GM12892 (cell line): ENCODE measurements at places on chromosomes 12 and 14.
A peak's percentile ranks its signal among the peaks of the same experiment; 100 is the strongest.

GRCh38 chr12:52703878-52704277, 554 bp upstream of the KRT77 start:
- DNase-seq = no peak

DNA sequence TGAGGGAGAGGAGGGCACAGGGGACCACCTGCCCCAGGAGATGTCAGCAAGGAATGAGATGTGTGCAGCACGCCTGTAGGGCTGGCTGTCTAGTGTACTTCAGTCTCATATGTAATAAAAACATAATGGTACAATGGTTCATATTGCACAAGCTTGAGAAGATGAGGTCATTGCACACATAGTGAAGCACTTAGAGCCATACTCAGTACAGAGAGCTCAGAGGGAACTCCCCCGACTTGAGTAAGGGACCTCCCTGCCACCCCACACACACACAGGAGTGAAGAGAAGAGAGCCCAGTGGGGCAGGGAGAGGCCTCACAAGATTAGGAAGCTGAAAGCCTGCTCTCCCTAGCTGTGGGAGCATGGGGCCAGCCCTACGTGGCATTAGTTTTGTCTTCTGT, 61.5 kb downstream of the SLC6A12 start:
- no peak for DNase-seq

- no peak for DNase-seq
Observed at GRCh38 chr12:62983594-62983993, 48.6 kb upstream of the PPM1H start.

DNA sequence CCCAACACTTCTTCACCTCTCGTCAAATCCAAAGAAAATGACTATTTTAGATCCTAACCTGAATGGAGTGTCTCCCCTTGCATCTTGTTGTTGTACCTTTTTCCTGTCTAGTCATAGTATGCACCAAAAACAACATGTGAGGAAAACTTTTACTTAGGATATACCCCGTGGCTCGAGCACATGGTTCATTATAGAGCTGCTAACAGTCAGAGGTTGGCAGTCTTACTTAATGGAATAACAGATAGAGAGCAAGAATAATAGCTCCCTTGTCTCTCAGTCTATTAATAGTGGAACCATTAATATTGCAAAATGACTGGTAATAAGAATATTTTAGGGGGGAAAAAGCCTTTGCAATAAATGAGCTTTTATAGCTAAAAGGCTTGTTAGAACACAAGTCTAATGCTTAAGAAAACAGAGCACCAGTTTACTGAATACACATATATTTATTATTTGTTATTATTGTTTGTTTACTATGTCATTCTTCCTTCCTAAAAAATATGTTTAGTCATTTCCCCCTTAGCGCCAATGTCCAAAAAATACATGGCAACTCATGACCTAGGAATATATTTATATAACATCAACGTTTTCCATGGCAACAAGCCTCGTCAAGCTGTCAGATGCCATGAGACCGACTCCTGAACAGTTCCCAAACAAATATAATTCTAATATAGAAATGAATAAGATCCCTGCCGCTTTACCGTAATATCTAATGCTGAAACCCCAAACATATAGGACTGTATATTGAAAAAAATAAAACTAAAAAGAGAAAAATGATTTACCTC, 592.4 kb downstream of the SOX5 start:
- no peak for DNase-seq

GRCh38 chr12:1117970-1118563, 127.0 kb downstream of the ERC1 start:
- no peak for DNase-seq

- peak; percentile 34 for DNase-seq
Observed at GRCh38 chr14:51652168-51653078, 713 bp downstream of the FRMD6 start.

DNA sequence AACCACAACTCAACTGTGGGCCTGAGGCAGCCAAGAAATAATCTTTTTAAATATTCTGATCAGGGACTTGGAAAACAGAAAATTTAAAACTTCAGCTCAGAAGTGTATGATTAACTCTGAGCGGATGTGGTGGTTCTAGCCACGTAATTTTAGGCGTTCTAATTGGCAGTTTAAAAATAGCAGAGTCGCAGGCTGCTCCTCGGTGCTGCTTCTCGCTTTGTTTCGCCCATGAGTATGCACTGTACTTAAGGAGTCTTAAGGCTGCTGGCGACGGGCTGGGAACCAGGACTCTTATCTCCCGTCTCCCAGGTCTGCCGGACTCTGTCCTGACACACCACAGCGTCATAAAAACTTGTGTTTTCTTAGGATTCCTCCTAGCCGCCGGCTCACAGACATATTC, 113.4 kb upstream of the PELI2 start:
- DNase-seq = no peak

DNA sequence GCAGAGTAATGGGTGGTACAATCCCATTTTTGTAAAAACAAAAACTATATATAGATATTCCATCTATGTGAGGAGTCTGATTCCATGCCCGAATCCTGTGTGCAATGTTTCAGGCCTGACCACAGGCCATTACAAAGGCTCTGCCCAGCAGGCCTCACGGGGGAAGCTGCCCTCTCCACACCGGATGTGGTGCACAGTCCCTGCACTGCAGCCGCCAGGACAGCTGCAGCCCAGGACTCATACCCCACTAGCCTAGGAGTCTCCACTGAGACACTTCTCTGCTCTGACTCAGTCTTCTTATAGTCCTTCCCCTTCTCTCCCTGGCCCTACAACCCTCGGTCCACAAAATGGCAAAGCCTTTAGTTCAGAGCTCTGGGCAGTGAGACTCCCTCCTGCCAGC, 190.4 kb downstream of the PPM1H start:
- peak; percentile 34 for DNase-seq

GRCh38 chr12:76420222-76420621, 72.0 kb upstream of the BBS10 start:
- DNase-seq = no peak

DNA sequence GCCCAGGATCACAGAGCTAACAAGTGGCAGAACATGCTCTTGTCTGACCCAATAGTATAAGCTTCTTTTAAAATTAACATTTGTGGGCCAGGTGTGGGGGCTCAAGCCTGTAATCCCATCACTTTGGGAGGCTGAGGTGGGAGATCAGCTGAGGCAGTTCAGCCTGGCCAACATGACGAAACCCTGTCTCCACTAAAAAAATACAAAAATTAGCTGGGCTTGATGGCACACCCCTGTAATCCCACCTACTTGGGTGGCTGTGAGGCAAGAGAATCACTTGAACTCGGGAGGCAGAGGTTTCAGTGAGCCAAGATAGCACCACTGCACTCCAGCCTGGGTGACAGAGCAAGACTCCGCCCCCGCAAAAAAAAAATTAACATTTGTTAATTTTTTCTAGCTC, 33.0 kb upstream of the IL22 start:
- no peak for DNase-seq

- DNase-seq = no peak
Observed at GRCh38 chr12:106861984-106862916, 87.8 kb downstream of the RIC8B start.

- DNase-seq = no peak
Observed at GRCh38 chr14:50364792-50365191, 31.9 kb downstream of the CDKL1 start.

GRCh38 chr12:10747730-10748129, 24.6 kb upstream of the YBX3 start:
- DNase-seq = no peak

DNA sequence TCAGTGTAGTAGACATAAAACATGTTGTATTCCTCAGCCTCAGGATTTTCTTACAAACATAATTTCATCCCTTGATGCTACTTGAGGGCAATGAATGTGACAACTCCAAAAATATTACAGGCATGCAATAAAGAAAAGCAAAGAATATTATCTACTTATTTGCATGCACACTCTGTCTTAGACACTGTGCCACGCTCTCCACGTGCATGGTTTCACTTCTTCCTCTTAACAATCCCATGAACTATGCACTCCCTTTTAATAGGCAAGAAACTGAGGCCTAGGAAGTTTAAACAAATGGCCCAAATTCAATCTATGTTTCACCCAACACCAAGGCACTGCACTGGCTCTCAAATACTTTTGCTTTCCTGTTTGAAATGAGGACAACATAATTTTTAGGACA, 1.8 kb upstream of the PAH start:
- no peak for DNase-seq
